ENCODE measurements at places on chromosomes 2 and 18.

DNA sequence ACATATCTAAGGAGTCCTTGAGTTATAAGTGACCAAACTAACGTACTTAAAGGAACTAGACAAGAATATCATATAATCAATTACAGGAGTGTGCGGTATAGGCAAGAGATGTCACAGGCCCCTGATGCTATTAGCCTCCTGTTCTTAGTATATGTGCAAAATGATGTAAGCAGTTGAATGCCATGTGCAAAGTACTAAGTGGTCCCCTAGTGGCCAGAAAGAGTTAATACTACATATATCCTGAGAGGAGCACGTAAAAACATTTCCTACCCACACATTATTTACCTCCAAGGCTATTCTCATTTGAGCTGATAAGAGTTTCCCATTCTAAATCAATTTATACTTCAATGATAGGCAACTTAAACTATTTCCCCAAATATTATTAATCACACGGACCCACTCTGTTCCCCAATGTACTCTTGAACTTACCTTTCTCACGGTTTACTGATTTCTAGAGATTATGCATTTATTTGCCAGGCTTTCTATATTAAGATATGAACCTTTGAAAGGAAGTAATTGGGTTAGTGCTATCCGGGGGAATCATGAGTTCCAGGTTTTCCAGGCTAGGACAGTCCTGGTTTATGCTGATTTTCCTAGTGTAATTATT, 158.0 kb upstream of the KLHL14 start:
- H3K27me3 ChIP-seq = no peaks in the 10 kb centered on the region
- no peak overlapping the region for H3K4me3 ChIP-seq
- no peak overlapping the region for H3K27ac ChIP-seq
- no peaks in the 10 kb centered on the region for H3K4me1 ChIP-seq
- H3K36me3 ChIP-seq = no peaks in the 10 kb centered on the region

- no peaks in the 10 kb centered on the region for H3K4me1 ChIP-seq
- no peak overlapping the region for H3K4me3 ChIP-seq
- DNase-seq = no peak
- no peaks in the 10 kb centered on the region for H3K36me3 ChIP-seq
- no peak overlapping the region for H3K27ac ChIP-seq
These were observed 263.9 kb downstream of the LTBP1 start for GRCh38 chr2:33210626-33211025.

DNA sequence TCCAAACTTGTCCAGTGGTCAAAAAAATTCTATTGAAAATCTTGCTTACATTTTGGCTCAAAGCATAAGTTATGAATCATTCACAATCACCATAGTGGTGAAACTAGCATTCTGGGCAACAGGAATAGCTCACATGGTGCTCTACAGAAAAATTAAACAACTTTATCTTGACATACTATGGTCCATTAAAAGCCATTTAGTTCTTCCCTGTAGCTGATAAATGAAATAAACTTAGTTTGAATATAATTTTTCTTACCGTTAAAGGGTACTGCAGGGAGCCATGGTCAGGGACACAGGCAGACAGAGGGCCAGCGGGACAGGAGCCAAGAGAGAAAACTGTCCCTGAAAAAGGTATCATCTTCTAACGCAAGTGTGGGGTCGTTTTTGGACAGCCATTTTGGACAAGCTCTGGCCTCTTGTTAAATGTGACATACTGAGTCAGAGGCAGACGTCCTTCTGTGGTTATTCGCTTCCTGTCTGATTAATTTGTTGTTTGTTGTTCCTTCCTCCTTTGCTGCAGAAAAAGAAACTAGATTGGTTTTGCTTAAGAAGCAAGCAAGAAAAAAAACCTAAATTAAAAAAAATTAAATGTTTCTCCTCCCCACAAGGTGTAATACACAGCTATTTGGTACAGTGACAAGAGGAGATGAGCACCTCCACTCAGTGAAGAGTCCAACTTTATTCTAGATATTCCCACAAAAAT, at the start of gene WIPF1:
TSS of gene WIPF1 (minus strand) at position 460 of the 703 bp plus-strand sequence. CDS start 12,231 bp downstream, outside the sequence.
- no peak within 1 kb of the TSS for H3K4me3 ChIP-seq
- DNase-seq = peak; percentile 64
- H3K27ac ChIP-seq = peak within 1 kb of the TSS; percentile 76
- H3K36me3 ChIP-seq = no peaks in the 10 kb centered on the region
- peaks cover 8% of the 10 kb centered on the region for H3K4me1 ChIP-seq

DNA sequence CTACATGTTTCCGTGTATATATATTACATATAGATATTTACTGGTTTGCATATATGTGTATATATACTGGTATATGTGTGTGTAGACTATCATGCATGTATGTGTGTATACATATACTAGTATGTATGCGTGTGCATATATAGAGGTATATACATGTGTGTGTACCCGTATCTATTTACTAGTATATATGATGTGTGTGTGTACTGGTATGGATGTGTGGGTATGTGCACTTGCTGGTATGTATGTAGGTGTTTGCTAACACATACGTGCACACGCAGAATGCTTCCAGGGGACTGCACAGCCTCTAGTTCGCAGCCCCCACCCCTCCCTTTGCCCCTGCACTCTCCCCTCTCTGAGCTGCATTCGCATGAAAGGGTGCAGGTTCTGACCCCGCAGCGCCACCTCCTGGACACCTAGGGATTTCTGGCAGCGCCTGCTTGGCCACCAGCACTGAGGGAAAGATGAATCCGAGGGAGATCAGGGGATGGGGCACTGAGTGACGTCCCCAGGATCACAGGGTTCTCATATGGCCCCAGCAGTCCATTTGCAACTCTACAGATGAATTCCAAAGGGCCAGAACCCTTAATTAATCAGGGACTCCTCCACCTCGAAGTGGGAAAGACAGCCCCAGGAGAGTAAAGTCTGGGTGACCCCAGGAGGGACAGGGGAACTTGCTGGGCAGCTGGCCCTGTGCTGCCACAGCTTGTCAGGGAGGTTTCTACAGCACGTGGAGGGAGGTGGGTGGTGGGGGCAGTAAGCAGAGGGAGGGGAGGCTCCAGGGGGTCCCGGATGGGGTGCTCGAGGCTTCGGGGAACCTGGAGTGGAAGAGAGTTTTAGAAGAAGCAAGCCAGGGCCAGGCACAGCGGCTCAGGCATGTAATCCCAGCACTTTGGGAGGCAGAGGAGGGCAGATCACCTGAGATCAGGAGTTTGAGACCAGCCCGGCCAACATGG, 66.8 kb upstream of the ASAP2 start:
- no peak overlapping the region for H3K4me3 ChIP-seq
- H3K27ac ChIP-seq = no peak overlapping the region
- H3K4me1 ChIP-seq = peaks cover 11% of the 10 kb centered on the region
- DNase-seq = peak; percentile 76
- no peaks in the 10 kb centered on the region for H3K27me3 ChIP-seq

DNA sequence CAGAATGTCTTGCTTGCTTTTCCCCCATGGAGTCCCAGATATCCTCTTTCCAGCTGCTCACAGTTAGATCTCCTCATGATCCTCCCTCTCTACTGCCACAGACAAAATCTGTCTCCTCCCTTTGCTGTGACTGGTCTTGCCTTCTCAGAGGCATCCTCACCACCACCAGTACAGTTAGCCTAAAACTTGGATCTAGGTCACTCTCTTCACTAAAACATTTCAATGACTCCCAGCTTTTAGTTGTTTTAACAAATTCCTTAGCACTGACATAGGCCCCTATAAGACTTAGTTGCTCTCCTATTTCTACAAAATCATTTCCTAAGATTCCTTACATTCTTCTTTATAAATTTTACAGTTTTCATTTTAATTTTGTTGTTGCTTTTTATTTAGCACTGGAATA, 734.2 kb upstream of the CHAC2 start:
- DNase-seq = no peak
- H3K27me3 ChIP-seq = no peaks in the 10 kb centered on the region
- H3K36me3 ChIP-seq = no peaks in the 10 kb centered on the region
- no peak overlapping the region for H3K27ac ChIP-seq

DNA sequence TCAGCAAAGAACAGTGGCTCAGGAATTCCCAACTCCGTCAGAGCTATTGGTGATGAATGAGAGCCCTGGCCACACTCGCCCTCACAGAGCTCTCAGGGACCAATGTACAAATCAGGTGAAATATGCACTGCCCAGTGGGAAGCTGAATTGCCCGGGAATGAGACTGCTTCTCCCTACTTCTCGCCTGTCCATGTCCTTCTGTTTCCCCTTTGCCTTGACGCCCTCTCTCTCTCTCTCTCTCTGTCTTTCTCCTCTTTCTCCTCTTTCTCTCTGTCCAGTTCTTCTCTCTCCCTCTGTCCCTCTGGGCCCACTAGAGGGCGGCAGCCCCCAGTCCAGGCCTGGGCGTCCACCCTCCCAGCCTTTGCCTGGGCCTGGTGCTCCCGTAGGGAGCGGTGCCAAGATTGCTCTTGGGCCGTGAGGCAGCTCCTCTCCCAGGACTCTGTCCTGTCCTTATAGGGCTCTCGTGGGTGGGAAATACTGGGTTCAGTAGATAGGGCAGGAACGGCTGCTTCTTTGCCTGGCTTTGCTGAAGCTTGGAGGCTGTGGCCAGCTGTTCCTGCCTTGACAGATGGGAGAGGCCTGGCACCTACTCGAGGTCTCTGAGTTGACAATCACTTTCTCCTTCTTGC, 28.4 kb upstream of the PUM2 start:
- H3K27me3 ChIP-seq = no peaks in the 10 kb centered on the region
- no peak overlapping the region for H3K27ac ChIP-seq
- no peaks in the 10 kb centered on the region for H3K4me1 ChIP-seq
- H3K4me3 ChIP-seq = no peak overlapping the region
- H3K36me3 ChIP-seq = no peaks in the 10 kb centered on the region

DNA sequence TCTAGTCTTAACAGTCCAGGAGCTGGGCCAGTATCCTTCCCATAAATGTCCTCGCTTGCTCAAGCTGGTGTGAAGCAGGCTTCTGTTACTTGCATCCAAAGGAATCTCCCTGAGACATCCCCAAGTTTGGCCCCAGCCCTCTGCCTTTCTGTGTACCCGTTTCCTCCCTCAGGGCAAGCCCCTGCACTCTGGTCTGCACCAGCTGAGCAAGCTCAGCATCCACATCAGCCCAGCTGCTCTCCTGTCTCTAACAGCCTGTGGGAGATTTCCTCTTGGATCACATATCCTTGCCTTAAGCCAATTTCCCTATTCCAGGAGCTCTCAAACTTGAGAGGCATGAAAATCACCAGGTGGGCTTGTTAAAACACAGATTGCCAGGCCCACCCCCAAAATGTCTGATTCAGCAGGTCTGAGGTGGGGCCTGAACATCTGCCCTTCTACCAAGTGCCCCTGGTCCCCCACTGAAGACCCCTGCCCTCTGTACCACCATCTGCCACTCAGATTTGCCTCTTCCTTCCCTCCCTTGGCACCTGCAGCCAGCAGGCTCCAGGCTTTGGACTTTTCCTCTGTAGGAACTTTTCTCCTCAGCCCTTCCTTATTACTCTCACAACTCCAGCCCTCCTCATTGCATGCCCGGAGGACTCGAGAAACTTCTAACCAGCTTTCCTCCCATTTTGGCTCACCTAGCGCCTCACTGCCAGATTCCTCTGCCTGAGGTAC, 32.1 kb downstream of the REEP1 start:
- no peak for DNase-seq
- no peaks in the 10 kb centered on the region for H3K36me3 ChIP-seq
- no peak overlapping the region for H3K4me3 ChIP-seq
- H3K4me1 ChIP-seq = peaks cover 6% of the 10 kb centered on the region
- no peaks in the 10 kb centered on the region for H3K27me3 ChIP-seq
- no peak overlapping the region for H3K27ac ChIP-seq

DNA sequence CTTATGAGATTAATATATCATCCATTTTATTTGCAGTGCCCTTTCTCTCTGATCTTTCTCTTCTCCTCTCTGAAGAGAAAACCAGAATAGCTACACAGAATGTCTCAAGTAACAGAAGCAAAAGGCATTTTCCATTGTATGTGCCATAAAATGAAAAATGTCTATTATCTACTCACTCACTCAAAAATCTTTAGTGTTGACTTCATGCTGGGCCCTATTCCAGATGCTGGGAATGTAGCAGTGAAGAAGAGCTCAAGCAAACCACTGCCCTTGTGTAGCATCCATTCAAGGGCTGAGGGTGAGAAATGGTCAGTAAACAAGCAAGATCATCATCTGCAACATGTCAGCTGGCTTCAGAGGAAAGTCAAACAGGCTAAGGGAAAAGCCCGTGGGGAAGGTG, 427.7 kb downstream of the METTL4 start:
- no peak overlapping the region for H3K27ac ChIP-seq
- H3K36me3 ChIP-seq = no peaks in the 10 kb centered on the region
- no peak for DNase-seq
- no peaks in the 10 kb centered on the region for H3K27me3 ChIP-seq

- H3K36me3 ChIP-seq = no peaks in the 10 kb centered on the region
- no peak overlapping the region for H3K27ac ChIP-seq
- peaks cover 16% of the 10 kb centered on the region for H3K4me1 ChIP-seq
- H3K4me3 ChIP-seq = no peak overlapping the region
- no peaks in the 10 kb centered on the region for H3K27me3 ChIP-seq
These were observed 9.8 kb upstream of the RNF138 start for GRCh38 chr18:32081881-32082280.

DNA sequence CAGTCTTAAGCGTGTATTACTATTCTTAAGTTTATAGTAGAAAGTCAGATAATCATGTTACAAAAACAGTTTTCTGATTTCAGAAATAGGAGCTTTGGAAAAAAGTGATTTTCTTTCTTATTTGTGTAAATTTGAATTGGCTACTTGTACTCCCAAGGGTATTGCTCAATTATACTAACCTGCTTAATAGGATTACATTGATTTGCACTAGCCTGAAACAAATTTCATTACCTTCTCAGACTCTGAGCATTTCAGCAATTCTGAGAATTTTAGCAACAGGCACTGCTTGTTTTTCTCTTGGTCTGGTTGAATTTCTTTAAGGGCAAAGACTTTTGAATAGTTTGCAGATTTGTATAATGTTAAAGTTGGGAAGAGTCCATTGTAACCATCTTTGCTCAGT, 87.2 kb upstream of the NXPH2 start:
- DNase-seq = no peak
- no peak overlapping the region for H3K4me3 ChIP-seq
- H3K27ac ChIP-seq = no peak overlapping the region
- no peaks in the 10 kb centered on the region for H3K4me1 ChIP-seq
- H3K27me3 ChIP-seq = no peaks in the 10 kb centered on the region

DNA sequence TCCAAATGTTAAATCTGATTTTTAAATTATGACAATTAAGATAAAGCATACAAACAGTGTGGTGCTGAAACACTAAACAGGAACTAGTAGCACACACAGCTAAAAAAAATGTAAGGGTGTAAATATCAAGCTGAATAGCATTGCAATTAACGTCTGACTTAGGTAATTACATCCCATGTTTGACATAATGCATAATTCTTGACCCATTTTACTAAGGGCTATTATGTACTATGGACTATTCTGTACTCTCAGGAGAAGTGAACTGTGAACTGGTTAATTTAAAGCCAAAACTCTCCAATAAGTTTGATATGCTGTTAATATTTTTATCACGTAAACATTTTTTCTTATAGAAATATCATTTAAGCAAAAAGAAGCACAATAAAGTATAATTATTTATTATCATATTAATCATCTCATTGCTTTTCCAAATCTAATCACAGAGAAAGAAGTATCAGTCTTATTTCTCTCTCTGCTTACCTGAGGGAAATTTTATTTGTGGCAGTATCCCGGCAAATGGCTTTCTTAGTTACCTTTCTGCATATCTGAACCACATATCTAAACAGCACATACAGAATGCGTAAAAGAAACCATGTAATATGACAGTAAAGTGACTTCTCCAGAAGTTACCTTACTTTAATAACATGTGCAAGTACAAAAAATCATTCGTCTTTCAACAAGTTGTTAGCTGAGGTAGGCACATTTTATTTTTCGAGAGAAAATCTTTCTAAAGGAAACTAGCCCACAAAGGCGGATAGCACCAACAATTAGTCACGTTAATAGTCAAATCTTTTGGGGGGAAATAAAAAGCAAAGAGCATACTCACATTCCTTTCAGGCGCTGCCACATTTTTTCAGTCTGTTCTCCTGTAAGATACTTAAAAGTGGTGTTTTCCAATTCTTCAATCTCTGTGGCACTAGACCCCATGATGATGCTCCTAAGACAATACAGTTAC, 94.9 kb upstream of the PDE1A start:
- H3K27ac ChIP-seq = no peak overlapping the region
- no peaks in the 10 kb centered on the region for H3K4me1 ChIP-seq
- no peaks in the 10 kb centered on the region for H3K27me3 ChIP-seq
- no peak overlapping the region for H3K4me3 ChIP-seq

Data from upper lobe of left lung (tissue), 6 donors.